SK-N-SH (cell line): ENCODE measurements at places on chromosomes 5 and 9.

DNA sequence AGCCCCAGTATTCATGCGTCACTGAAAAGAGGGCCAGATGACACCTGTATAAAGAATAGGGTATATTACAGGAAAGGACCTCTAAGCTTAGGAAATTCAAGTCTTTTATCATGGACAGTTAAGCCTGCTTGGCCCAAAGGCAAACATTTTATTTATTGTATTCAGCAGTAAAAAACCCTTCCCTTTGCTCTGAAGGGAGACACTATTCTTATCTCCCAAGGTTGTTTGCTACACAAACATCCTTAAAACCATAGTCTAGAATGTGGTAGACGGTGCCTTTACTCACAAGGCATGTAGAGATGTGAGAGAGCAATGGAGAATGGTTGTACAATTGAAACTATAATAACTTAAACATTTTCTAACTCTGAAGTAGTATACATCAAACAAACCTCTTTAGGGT lies 33.9 kb downstream of the FTMT start:
- no peak for DNase-seq

- DNase-seq, result no peak
These were observed 711.4 kb downstream of the EFNA5 start for GRCh38 chr5:106959387-106959786.

- no peak for DNase-seq
These were observed 39.0 kb downstream of the PDE8B start for GRCh38 chr5:77249475-77249874.

- DNase-seq, result no peak
These were observed 1.5 kb downstream of the PIP5K1B start for GRCh38 chr9:68706363-68707201.

GRCh38 chr9:36064448-36065037 lies 27.8 kb downstream of the RECK start:
- no peak for DNase-seq

- no peak for DNase-seq
These were observed 213.9 kb downstream of the IRX2 start for GRCh38 chr5:2537378-2538145.

DNA sequence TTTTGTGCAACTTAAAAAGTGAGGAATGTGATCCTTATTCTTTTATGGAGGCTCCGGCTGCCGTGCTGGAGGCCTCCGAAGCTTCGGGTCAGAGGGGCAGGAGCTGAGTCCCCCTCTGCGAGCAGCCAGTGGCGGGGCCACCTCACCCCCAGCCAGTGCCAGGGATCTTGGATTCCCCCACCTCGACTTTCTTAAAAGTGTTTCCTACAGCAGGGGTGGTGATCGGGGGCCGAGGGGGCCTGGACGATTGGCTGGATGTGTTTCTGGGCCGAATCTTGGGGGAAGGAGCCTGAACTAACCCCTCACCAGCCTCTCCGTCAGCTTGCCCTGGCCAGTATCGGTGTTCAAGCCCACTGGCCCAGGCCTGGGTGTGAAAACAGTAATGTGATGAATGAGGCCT lies 92.2 kb upstream of the LMX1B start:
- DNase-seq, result no peak
